Liver (tissue), 10 donors: ENCODE measurements at places on chromosomes 12 and 14.

DNA sequence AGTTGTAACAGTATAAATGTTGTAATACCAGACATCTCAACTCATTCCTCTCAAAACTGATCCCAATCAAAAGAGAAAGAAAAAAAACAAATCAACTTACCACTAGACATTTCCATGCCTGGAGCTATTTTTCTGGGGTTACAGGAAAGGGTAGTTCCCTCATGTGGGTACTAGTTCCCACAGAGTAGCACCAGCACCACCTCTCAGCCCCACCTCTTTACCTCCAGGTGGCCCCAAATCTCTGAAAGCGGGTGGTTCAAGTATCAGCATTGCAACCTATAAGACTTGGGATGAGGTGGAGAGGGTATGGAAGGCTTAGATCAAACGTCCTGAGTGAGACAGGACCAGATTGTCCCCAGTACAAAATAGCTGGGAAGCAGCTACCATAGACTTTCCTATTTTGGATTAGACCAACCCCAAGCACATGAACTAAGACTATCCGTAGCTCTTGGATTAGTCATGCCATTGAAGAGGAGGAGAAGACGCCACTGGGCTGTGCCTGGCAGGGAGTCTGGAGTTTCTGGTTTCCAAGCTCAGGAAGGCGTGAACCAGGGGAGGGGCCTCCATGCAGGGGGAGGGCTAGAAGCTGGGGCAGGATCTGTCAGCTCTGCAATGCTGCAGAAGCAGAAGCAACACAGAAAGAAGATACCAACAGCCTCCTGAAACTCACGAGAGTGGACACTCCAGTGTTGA is at the start of gene SLC39A2:
Gene SLC39A2, plus strand, starts transcription at position 620 of the 693 bp plus-strand sequence. CDS start 154 bp downstream, outside the sequence.
- DNase-seq: no peak

DNA sequence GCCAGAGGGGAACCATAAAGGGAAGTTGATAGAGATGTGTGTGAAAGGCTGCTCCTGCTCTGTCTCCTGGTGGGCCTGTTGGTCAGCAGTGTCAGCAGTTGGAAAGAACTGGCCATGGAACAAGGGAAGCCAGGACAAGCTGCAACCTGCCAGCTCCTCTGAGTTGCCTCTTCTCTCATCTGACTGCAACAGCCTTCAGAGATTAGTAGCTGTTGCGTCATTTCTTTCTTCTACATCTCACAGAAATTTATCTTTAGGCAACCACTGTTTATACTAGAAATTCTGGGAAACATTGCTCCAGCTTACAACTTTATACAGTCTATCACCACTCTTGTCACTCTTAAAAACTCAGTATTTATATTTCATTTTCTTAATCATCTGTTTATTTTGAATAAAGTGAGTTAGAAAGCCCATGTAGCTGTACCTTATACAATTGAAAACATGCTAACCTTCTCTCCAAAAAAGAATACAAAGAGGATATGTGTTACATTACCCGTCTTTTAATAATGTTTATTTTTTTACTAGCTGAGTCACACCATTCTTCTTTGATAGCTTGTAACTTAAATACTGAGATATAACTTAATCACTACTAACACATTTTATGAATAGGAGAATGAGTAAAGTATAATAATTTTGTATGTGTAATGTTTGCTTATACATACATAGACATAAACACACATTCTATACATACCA is 224.2 kb downstream of the LRFN5 start:
- DNase-seq: no peak

GRCh38 chr14:93239869-93240677 is 33.0 kb downstream of the UBR7 start:
- no peak for DNase-seq

- no peak for DNase-seq
These were observed 83.0 kb upstream of the CCND2 start for GRCh38 chr12:4190366-4191063.

GRCh38 chr14:32183151-32184058 is 18.4 kb upstream of the RNU6-7 start:
- DNase-seq: no peak

GRCh38 chr12:16036073-16036472 is 124.9 kb downstream of the DERA start:
- DNase-seq: no peak

- no peak for DNase-seq
These were observed 3.5 kb downstream of the INF2 start for GRCh38 chr14:104692939-104693315.
